ENCODE measurements at places on chromosomes 5 and 9.

- peak; percentile 78 for DNase-seq
Measured at GRCh38 chr5:179801304-179802206, 5.1 kb downstream of the MGAT4B start.

DNA sequence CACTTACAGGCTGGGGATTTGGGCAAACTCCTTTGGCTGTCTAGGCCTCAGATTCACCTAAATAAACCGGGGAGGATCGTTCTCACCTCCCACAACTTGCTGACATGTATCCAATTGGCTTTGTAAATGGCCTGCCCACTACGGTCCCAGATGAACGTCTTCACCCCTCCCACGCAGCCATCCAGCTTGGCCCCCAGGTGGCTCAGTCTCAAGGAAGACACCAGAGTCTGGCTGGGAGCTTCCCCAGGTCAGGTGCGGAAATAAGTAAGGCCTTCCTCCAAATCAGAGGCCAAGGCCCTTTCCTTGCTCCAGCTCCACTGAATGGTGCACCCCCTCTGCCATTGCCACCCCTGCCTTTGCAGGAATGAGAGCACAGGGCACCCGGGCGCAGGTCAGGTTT lies 11.4 kb downstream of the CIZ1 start:
- DNase-seq = no peak

- no peak for DNase-seq
Measured at GRCh38 chr5:146745931-146746577, 132.5 kb downstream of the PPP2R2B start.

DNA sequence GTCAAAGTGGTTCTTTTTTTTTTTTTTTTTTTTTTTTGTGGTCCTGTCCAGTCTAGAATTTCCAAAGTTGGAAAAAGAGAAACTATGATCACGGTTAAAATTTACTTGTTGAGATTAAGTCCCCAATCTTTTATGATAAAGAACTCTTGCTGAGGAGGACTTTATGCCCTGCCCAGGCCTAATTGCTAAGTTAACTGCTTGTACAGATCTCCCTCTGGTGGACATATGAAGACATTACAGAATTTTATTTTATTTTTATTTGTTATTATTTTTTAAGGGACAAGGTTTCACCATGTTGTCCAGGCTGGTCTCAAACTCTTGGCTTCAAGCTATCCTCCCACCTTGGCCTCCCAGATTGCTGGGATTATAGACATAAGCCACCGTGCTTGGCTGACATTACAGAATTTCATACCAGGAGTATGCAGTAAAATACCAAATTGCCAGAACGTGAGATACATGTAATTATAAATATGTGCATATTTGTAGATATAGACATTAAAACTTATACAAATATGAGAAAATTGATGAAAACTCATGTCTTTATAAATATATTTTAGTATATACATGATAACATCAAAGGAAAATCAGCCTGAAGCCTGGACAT lies 91.2 kb downstream of the RFK start:
- no peak for DNase-seq

DNA sequence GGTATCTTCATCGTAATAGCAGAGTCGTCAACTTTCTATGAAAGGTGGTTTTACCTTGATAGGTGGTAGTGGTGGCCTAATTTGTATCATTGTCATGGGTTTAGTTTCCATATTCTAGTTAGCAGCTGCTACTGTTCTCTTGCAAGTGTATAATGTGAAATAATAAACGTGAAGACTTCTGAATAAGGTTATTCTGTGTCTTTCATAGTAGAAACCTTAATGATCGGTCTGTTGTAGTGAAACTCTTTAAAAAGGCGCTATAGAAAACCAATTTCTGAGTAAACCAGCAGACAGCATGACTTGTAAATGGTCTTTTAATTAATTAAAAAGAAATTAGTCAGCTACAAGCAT lies 1.6 kb downstream of the SET start:
- DNase-seq = no peak

- DNase-seq = peak; percentile 62
Measured at GRCh38 chr5:172678902-172679301, 37.8 kb downstream of the NEURL1B start.

DNA sequence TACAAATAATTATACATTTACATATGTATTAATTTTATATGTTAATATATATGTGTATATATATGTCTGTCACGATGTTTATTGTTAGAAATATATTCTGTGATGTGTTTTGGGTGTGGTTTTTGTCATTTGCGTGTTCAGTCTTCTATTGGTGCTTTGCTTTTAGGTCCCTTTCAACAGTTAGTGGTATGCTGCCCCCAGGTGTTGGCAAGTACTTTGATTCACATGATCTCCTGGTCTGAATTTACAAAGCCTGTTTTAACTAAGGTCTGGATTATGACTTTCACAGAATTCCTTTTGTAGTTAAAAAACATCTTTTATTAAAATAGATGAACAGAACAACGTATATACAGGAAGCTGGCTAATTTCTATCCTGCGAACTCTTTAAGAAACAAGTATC lies 271.5 kb downstream of the CCDC171 start:
- no peak for DNase-seq

GRCh38 chr9:131056781-131057506 lies 39.4 kb upstream of the AIF1L start:
- DNase-seq = no peak

DNA sequence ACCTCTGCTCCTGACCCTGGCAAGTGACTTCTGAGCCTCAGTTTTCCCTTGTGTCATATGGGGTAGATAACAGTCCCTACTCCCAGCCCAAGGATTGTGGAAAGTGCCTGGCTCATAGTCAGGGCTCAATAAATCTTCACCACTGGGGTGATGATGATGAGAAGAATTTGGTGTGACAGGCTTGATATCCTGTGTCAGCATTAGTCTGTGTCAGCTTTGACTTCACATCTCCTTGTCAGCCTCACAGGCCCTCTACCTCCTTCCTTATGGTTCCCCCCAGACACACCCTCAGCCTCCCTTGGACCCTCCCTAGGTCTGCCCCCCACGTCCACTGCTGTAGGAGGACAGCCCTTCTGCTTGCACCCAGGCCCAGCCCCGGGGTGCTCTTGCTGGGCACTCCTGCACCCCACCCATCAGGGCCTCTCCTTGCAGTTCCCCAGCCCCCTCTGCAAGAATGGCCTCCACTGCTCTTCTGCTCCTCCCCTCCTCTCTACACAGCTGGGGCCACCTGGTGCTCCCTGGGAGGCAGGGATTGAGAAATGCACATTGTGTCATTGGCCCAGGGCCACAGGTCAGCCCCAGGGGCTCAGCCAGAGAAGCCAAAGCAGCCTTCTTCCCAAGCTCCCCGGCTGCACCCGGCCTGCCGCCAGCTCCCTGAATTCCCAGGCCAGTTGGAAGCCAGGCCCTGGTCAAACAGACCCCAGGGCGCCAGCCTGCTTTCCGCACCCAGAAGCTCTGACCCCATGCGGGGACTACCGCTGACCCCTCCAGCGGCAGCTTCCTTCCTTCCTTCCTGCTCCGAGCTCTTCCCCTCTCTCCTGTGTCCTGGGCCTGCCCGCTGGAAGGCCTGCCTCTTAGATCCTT lies 7.7 kb downstream of the FGFR4 start:
- peak; percentile 83 for DNase-seq

DNA sequence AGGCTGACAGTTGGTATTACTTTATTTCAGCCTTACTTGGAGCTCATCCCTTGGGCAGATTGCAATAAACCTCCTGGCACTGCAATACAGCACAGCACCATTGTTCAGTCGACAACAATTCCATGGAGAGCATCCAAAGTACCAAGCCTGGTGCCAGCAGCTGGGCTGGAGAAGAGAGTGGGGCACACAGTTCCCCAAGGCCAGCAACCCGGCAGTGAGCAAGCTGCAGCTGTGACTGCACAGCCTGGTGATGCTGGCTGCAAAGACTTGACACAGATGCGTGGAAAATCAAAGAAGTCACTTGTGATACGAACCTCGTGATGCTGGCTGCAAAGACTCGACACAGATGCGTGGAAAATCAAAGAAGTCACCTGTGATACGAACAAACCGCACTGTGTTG lies 125.4 kb downstream of the ATPSCKMT start:
- DNase-seq = peak; percentile 77

- peak; percentile 36 for DNase-seq
Measured at GRCh38 chr5:151595411-151595826, 4.3 kb upstream of the FAT2 start.

DNA sequence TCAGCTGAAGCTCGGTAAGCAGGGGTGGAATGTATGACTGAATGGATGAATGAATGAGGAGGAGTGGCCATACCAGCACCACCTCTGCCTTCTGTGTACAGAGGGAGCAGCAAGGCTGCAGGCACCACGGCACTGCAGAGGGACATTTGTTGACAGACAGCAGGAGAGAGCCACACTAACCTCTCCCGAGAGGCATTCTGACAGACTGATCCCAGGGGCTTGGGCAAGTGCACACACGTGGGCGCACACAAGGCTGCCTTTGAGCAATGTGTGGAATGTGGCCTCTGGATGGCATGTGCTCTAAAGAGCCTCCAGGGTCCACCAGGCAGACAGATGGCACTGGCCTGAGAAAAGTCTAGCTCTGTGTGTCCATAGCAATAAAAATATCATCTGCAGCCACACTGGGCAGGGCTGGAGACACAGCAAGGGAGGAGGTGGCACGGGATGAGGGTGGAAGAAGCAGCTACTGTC lies 111.8 kb downstream of the ACTL7B start:
- DNase-seq = peak; percentile 46

DNA sequence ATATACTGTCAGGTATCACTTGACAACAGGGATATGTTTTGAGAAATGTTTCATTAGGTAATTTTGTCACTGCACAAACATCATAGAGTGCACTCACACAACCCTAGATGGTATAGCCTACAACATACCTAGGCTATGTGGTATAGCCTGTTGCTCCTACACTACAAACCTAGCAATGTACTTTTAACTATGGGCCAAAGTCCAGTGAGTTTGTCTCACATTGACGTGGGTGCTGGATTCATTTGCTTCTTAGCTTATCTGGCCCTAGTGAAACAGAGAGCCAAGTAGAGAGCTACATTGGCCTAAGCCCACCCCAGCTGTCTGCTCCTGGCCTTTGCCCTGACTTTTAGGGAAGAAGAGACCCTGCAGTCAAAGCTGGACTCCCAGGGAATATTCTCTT lies 180.7 kb upstream of the EGFLAM start:
- no peak for DNase-seq

GRCh38 chr5:38825494-38825893 lies 20.3 kb upstream of the OSMR start:
- DNase-seq = no peak

DNA sequence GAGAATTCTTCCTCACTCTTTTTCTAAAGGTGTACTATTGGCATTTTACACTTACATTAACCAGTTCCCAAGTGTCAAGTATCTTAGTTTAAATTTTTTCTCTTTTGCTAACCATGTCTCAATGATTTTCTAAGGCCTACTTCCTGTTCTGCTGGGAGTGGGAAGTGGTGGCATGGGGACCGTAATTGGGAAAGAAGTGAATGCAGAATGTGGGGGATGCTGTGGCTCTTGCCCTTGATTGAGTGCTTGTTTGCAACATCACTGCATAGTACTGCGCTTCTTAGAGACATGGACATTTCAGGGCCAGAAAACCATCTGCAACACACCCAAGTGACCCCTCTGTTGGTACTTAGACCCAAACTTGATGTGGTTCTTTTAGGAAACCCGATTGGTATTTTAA lies 32.8 kb downstream of the MRRF start:
- no peak for DNase-seq

- DNase-seq = no peak
Measured at GRCh38 chr5:112636751-112637150, 100.9 kb upstream of the APC start.

DNA sequence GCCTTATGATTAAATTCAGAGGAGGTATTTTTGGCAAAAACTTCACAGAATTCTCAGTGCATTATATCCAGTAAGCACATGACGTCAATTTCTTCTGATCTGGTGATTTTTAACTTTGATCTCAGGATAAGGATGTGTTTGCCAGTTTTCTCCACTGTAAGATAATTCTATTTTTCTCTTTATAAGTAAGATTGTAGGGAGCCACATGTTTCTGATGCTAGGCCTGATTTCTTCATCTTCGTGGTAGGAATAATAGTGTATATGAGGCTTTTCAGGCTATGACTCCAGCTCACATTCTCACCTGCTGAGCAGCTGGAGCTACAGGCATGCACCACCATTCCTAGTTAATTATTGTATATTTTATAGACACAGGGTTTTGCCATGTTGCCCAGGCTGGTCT lies 32.1 kb upstream of the LMNB1 start:
- no peak for DNase-seq

GRCh38 chr9:77864211-77864889 lies 167.3 kb downstream of the GNAQ start:
- no peak for DNase-seq

DNA sequence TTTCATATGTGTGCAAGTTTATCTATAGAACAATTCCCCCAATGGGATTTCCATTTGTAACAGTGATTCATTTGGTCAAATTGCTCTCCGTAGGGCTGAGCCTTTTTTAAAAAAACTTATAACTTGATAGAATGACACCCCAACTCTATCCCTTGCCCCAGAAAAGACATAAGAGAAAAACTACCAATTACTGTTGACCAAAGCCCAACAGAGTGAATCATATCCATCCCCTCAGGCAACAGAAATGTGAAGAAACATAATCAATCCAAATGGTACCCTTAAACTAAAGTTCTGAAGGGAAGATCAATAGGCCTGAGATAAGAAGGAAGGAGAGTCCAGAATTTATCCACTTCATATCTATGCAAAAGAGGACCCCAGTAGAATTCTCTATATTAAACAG lies 17.8 kb downstream of the TICAM2 start:
- DNase-seq = no peak

DNA sequence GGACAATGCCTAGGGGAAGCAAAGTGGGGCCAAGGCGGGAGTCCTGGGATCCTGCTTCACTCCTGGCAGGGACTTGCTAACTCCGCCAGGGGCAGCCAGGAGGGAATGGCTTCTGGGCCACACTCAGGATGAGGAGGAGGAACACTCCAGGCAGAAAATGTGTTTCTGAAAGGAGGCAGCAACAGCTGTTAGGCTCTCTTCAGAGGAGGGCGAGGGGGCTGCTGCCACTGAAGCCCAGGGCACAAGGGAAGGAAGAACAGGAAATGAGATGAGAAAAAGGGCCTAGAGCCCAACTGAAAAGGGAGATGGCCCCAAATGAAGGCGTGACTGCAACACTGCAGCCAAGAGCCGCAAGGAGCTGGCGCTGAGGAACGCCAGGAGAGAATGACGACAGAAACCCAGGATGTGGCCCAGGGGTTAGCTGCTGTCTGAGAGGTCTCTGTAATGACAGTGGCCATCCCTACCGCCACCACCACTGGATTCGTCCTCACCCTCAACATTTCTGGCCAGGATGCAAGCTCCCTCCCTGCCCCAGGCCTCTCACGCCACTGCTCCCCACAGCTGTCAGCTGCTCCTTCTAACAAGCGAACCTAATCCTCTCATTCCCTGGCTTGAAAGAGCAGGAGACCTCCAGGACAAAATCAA lies 15.8 kb downstream of the PSMB7 start:
- peak; percentile 91 for DNase-seq

- DNase-seq = no peak
Measured at GRCh38 chr5:97165726-97166125, 17.3 kb downstream of the RIOK2 start.

GRCh38 chr5:181241393-181241975 lies 2.2 kb downstream of the RACK1 start:
- no peak for DNase-seq

GRCh38 chr5:113333411-113333810 lies 101.4 kb downstream of the TSSK1B start:
- no peak for DNase-seq

- DNase-seq = no peak
Measured at GRCh38 chr5:34526682-34527305, 129.3 kb upstream of the RAI14 start.

GRCh38 chr5:39158127-39158593 lies 61.2 kb downstream of the FYB1 start:
- no peak for DNase-seq

GRCh38 chr9:14870090-14870489 lies 40.1 kb downstream of the FREM1 start:
- no peak for DNase-seq

- DNase-seq = no peak
Measured at GRCh38 chr9:129054163-129054851, 17.9 kb downstream of the MIGA2 start.

Data from femur (tissue), 1 donor.